ENCODE measurements at places on chromosomes 6 and 20.

DNA sequence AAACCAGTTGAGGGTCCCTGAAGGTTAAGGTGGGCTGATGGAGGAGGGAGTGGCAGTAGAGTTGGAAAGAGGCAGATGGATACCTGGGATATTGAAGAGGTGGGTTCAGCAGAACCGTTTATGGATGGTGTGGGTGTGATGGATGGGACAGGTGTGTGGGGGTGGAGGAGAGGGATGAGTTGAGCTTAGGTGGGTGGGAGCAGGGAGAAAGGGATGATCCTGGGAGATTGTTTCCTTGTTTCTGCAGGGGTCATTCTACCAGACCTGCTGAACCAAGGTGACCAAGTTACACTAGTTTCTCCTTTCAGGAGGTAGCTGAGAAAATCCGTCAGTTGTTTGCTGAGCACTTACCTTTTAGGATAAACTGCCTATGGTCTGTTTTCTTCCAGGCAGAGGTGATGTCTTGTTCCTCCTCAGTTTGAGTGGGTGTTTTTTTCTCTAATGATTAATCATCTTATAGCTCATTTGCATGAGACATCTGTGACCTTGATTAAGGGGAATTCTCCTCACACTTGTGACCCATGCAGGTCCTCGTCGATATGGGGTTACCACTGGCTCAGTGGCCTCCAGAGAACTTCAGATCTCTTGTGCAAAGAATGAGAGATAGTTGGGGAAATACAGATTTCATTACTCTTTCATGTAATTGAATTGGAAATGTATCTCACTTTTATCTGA is 53.0 kb downstream of the FARS2 start:
- DNase-seq: no peak

GRCh38 chr6:18415671-18416340 is 28.7 kb downstream of the RNF144B start:
- DNase-seq: no peak

- DNase-seq: no peak
Measured at GRCh38 chr6:15352845-15353244, 107.0 kb downstream of the JARID2 start.

- no peak for DNase-seq
Measured at GRCh38 chr6:29790626-29791025, 37.0 kb upstream of the HLA-G start.

- no peak for DNase-seq
Measured at GRCh38 chr6:121479486-121480098, 44.1 kb downstream of the GJA1 start.

- DNase-seq: no peak
Measured at GRCh38 chr20:20628314-20628713, 84.1 kb downstream of the RALGAPA2 start.

DNA sequence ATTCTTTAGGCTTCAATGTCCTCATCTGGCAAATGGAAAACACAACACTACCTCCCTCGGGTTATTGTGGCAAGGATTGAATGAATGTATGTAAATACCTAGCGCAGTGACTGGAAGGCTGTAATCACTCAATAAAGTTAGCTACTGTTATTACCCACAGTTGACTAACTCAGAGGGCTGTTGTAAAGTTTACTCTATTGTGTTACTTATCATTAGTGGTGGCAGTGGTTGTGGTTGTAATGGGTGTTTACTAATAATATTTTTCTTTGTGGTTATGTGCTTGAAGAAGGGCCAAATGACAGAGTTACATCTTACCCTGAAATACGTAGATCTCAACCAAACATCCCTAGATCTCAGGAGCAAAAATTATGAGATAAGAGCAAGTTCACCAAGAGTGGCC is 42.0 kb upstream of the PXDC1 start:
- no peak for DNase-seq

- DNase-seq: no peak
Measured at GRCh38 chr6:109865968-109866367, 112.1 kb upstream of the GPR6 start.

- no peak for DNase-seq
Measured at GRCh38 chr6:89526563-89526869, 93.6 kb downstream of the ANKRD6 start.

- no peak for DNase-seq
Measured at GRCh38 chr6:159163901-159164370, 5.3 kb upstream of the FNDC1 start.

GRCh38 chr6:37954791-37955190 is 135.3 kb downstream of the ZFAND3 start:
- DNase-seq: no peak

Measured in iPS-NIHi11 (cell line).